ENCODE measurements at places on chromosomes 2 and 18. TPM values are rescaled to one million over a fixed set of nuclear protein-coding genes. Genes with fewer than 3 reads are reported as not detected.

DNA sequence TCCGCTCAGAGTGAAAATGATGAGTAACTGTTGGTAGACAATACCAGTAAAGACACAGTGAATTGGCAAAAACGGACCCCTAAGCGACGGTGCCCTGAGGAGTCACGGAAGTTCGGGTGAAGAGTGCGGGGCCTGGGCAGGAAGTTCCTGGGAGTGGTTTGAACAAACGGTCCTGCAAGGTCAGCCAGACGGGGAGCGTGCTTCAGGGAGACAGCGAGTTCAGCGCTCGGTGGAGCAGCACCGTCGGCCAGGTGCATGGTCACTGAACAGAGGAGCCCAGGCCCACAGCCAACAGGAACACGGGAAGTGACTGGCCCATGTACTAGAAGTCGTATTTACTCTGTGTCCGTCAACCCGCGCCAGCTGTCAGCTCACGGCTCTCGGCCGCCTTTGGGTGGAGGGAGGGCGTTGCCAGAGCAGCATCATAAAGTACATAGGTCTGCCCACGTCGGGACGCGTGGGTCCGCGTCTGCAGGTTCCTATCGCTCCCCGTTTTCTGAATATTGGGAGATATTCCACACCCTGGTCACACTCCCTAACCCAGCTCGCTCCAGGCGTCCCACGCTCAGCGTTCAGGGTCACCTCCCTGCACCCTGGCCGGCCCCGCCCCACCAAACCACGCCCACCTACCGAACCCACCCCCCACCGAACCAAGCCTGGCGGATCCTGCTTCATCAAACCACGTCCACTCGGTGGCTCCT lies 75.6 kb upstream of the UXS1 start:
- peak; percentile 84 for DNase-seq

DNA sequence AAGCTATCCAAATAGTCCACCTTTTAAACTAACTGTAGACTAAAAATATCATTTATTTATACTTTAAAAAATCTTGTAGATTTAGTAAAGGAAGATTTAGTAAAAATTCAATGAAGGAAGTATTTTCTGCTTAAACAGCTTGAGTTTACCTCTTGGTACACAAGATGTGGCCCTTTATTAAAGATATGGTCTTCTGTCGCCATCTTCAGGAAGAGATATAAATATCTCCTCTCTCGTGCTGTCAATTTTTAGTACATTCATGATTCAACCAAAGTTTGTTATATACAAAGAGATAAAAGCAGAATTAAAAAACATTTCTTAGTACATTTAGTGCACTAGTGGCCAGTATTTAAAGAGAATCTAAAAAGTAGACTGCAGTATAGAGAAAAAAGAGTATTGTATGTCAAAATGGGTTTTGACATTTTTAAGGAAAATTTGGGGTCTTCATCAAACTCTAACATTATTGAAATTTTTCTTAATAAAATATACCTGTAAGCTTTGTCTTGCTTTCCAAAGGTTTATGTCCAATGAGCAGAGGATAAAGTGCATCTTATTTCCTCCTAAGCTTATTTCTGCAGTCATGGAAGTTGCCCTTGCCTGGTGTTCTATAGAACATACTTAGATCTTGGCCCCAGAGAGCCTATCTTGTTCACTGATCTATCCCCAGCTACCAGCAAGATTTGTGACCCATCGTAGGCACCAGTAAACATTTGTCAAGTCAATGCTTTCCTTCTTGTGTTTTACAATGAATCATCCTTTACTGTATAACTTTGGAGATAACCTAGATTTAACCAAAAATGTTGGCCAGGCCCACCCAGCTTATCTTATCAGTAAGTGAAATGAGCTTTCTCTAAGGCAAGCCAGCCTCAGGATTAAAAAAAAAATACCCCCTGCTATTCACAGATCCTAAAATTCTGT lies 18.5 kb upstream of the EML6 start:
- no peak for DNase-seq

The G6PC2 gene
- 0.31 TPM for total RNA-seq

DNA sequence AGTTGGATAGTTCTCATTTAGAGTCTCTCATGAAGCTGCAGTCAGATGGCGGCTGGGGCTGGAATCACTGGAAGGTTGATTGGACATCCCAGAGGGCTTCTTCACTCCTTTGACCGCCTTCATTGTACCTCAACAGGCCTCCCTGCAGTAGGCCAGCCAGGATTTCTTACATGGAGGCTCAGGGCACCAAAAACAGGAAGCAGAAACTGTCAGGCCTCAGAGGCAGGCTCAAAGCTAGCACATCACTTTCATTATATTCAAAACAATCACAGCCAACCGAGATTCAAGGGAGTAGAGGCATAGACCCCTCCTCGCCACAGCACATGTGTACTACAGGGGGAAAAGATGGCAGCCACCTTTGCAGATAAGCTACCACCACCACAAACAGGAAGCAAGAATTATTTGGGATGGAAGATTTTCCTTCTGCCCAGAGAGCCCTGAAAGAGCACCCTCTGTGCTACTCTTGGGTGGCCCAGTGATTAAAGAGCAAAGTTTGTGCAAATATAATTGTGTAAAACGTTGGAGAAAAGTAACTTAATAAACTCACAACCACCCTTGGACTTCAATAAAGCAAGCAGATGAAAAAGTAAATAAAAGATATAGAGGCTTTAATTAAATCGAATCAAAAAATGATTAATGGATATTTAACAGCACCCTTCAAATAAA lies 155.3 kb downstream of the GFPT1 start:
- no peak for DNase-seq

The STPG4 gene
- 0.43 TPM for total RNA-seq

The ANKRD30BL gene
- not detected for total RNA-seq

- no peak for DNase-seq
Observed at GRCh38 chr2:9327873-9328352, 95.4 kb downstream of the ITGB1BP1 start.

The SMIM21 gene
- total RNA-seq, result not detected
